ENCODE measurements at places on chromosomes 4 and X.

- peak; percentile 81 for DNase-seq
Observed at GRCh38 chr4:25500626-25501316, 123.7 kb downstream of the ANAPC4 start.

- DNase-seq, result no peak
Observed at GRCh38 chr4:104352211-104352610, 142.5 kb downstream of the CXXC4 start.

DNA sequence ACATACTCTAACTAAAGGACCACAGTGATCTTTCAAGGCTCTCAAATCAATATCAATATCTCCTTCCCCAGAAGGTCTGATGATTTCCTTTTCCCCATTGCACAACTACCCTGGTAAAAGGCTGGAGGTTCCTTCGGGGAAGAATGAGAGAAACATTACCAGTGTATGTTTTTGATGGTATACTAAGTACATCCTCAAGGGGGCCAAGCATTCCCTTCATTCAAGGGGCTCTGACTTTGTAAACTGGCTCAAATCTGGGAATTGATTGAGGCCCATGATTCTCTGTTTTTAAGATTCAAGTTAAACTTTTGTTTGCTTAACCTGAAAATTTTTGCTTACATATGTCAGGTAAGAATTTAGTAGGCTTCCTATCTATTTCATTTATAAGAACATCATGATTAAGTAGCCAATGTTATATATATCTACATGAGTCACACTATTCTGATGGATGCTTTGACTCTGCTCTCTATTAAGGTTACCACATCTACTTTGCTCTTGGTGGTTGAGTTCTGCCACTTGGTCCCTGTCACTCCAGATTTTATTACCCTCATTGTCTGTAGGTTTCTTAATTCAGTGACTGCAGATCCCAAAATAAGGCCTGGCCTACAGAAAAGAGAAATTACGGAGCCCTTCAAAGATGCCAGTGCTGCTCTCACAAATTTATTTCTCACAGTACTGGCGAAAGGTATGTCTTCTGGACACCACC, 16.4 kb upstream of the GUCY1B1 start:
- DNase-seq, result no peak

DNA sequence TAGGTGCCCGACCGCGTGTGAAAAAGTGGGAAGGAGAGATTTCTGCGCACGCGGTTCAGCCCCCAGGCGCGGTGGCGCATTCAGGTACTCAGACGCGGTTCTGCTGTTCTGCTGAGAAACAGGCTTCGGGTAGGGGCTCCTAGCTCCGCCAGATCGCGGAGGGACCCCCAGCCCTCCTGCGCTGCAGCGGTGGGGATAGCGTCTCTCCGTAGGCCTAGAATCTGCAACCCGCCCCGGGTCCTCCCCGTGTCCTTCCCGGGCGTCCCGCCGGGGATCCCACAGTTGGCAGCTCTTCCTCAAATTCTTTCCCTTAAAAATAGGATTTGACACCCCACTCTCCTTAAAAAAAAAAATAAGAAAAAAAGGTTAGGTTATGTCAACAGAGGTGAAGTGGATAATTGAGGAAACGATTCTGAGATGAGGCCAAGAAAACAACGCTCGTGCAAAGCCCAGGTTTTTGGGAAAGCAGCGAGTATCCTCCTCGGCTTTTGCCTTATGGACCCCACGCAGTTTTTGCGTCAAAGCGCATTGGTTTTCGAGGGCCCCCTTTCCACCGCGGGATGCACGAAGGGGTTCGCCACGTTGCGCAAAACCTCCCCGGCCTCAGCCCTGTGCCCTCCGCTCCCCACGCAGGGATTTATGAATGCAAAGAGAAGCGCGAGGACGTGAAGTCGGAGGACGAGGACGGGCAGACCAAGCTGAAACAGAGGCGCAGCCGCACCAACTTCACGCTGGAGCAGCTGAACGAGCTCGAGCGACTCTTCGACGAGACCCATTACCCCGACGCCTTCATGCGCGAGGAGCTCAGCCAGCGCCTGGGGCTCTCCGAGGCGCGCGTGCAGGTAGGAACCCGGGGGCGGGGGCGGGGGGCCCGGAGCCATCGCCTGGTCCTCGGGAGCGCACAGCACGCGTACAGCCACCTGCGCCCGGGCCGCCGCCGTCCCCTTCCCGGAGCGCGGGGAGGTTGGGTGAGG, 3.7 kb downstream of the SHOX start:
- DNase-seq, result no peak
